Osteocyte (in vitro differentiated cells): ENCODE measurements at places on chromosomes 5 and 9.

- no peak for DNase-seq
These were observed 54.9 kb downstream of the PSD2 start for GRCh38 chr5:139850423-139851016.

DNA sequence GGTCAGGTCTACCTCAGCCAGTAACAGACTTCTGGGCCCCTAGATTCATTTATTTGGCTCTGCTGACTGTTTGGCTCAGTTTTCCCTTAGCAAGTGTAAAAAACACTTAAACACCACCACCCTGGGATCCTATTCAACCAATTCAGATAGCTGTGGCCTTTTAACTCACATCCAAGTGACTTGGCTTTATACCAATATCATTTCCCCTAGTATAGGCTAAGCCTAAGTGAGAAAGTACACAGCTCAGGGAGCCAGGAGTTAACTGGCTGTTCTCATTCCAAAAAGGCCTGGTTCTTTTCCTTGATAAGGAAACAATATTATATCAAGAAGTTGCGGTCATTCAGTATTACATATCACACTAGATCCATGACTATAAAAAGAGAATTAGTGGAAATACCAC lies 163.5 kb downstream of the ARL15 start:
- DNase-seq = no peak

GRCh38 chr9:134111064-134111463 lies 24.8 kb upstream of the WDR5 start:
- no peak for DNase-seq

DNA sequence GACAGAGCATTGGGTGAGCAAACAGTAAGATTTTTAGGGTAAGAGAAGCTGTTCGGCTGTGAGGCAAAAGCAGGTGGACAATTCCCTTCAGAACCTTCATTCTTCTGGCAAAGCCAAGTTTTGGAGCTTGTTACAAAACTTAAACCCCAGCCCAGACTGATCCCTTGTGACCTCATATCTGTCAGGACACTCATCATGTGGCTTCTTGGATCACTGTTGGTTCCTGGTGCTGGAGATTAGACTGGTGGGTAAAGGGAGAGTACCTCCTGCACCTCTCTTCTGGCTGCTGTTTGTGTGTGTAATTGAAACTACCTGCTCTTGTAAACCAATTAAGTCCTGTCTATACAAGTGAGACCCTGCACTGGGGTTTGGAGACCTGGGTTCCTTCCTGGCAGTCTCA lies 21.0 kb downstream of the LARP1 start:
- DNase-seq = no peak

- no peak for DNase-seq
These were observed 10.4 kb downstream of the NIM1K start for GRCh38 chr5:43202380-43202779.

DNA sequence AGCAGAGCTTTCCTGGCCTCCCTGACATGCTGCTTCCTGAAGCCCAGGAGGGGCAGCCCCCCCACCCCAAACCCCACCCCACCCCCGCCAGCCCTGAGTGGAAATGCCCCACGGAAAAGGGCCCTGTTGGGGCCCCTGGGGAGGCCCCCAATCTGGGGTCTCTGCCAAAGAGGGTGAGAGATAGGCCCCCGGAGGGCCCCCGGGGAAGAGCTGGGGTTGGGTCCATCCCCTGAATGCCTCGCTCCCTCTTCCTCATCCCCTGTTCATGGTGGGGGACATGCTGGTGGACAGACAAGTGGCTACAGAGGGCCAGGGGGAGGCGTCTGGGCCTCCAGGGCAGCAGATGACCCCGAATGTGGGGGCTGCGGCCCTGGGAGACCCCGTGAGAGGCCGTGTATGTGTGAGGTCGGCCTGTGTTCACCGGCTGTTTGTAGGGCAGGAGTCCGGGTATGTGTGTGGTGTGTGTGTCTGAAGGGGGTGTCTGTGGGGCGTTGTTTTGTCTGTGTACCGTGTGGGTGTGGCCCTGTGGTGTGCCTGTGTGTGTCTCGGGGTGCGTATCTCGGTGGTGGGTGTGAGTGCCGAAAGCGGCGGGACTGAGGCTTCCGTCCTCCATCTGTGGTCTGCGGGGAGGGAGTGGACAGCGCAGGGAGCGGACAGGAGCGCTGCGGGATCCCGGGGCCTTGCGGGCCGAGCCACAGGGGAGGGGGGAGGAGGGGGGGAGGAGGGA lies 11.3 kb downstream of the C9orf50 start:
- DNase-seq = no peak

GRCh38 chr5:180214870-180215770 lies 6.1 kb upstream of the RASGEF1C start:
- peak; percentile 81 for DNase-seq

DNA sequence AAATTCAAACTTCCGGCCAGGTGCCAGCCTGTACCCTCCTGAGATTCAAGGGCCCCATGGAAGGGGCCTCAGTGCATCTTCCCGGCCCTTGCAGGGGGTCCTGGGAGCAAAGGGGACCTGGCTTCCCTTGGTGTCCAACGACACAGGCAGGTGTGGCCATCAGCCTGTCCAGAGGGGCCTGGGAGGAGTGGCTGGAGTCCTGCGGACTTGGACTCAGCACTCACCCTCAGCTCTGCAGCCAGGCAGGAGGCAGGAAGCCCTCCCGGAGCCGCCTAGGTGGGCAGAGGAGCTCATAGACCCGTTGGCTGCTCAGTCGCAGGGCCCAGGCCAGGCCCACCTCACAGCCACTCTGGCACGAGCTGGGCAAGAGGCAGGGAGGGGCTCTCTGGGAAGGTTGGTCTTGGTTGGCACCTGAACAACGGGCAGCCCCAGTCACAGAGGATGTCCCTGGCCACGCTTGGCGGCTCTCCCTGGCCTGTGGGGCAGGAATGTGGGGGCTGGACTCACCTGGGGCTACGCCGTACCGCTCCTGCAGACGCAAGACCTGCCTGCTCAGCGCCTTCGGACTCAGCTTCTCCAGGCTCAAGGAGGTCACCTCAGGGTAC lies 53.8 kb upstream of the NRARP start:
- DNase-seq = no peak

- no peak for DNase-seq
These were observed 29.3 kb upstream of the NR3C1 start for GRCh38 chr5:143432658-143433239.

DNA sequence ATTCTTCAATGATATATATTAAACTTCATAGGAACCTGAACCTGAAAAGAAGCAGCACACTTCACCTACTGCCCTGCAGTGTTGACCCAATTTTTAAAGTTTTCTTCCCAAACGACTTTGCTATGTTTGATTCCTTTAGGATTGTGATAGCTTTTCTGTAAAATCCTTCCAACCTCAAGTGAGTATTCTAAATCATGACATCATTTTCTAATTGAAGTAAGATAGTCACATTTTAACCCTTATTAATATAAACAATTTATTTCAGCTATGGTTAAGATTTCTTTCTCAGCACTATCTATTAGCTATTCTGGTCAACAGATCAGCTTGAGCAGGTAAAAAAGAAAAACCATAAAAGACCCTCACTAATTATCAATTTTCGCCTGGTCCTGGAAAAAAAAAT lies 162.0 kb downstream of the SMARCA2 start:
- DNase-seq = no peak

GRCh38 chr5:133612249-133612860 lies at the start of gene FSTL4:
Gene FSTL4 (minus strand): TSS chr5:133612541.
- DNase-seq = peak; percentile 78

DNA sequence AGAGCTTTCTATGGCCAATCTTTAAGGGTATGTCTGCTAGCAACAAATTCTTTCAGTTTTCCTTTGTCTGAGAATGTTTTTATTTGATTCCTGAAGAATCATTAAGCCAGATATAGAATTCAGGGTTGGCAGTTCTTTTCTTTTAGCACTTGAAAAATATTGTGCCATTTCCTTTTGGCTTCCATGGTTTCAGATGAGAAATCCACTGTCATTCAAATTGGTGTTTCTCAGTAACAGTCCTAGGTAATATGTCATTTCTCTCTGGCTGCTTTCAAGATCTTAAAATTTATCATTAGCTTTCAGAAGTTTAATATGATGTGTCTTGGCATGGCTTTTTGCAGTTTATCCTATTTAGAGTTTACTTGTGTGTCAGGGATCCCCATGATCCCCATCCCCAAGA lies 67.7 kb downstream of the TEX10 start:
- DNase-seq = no peak

- DNase-seq = no peak
These were observed 213.5 kb downstream of the MEF2C start for GRCh38 chr5:88669371-88670050.

GRCh38 chr9:126128494-126129142 lies 198.0 kb upstream of the MVB12B start:
- peak; percentile 69 for DNase-seq

- no peak for DNase-seq
These were observed 304.0 kb downstream of the PRELID2 start for GRCh38 chr5:145531038-145531734.
